WERI-Rb-1 (cell line): ENCODE measurements at places on chromosomes 3 and 15.

- no peak for DNase-seq
Observed at GRCh38 chr3:72095521-72095920, 310.6 kb upstream of the PROK2 start.

DNA sequence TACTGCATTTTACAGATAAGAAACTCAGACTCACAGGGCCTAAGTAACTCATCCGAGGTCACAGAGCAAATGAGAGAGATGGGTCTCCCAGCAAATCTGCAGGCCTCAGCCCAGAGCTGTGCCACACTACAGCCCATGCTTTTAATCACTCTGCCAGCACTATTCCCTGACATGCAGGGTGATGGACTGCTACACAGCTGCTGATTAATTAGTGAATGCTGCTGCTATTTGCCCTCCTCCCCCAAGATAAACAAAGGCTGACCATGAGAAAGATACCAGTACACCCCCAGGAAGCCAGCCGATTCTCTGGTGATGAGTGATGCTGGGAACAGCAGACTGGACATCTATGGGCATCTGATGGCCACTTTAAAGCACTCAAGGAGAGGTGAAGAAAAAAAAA, 39.3 kb downstream of the RFTN1 start:
- no peak for DNase-seq

DNA sequence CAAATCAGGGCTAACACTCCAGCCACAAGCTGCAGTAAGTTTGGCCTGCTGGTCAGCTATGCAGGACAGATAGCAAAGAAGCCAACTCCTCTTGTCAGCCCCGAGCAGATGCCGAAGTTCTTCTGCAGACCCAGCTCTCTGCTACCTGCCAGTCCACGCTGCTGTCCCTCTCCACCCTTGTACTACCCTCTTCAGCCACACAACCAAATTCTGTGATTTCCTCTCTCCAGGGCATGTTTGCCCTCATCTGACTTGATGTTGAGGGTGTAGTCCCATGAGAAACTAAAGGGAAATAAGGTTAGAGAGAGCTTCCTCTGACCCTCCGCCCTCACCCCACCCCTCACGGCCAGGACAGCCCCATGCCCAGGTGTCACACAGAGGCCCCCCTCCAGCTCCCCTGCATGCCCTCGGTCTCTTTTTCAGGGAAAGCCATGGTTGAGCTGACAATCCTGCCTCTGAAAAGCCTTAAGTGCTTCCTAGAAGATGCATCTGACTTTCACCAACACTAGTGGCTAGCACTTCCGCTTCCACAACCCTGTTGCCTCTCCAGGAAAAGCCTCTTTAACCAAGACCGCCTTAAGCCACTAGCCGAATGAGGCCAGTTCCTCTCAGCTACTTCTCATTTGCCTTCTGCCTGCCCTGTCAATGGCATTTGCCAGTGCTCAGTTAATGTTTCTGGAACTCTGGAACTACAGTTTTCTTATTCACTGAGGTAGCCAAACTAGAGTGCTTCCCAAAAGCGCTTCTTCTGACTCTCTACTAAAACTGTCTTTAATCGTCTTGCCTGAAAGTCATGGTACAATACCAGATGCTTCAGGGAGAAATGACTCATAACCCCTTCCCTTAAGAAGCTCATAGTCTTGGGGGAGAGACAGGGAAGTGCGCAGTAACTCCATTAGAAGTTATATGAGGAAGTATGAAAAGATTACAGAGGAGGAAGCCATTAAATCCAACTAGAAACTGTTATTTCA, 300.4 kb upstream of the STT3B start:
- no peak for DNase-seq

GRCh38 chr15:72983801-72984545, 68.3 kb upstream of the NEO1 start:
- no peak for DNase-seq

- no peak for DNase-seq
Observed at GRCh38 chr15:64209680-64210334, 47.0 kb upstream of the PPIB start.

- no peak for DNase-seq
Observed at GRCh38 chr3:132669256-132669777, 9.2 kb downstream of the UBA5 start.

- no peak for DNase-seq
Observed at GRCh38 chr3:120528163-120528562, 68.0 kb upstream of the NDUFB4 start.

DNA sequence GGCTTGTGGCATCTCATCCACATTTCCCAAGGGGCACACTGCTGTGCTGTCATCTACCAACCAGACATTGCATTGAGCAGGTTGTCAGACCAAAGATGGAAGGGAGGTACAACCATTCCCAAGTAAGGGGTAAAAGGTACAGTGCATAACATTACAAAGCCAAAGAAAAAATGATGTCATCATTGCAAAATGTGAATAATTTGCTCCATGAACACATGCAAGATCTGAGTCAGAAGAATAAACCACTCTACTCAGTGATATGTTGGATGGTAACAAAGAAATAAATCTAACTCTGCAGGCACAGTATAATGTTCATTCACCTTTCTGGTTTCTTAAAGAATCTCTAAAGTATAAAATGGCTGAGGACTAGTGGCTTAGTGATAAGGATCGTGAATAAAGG, 202.7 kb downstream of the MAGI1 start:
- no peak for DNase-seq

GRCh38 chr3:66863205-66864111, 134.6 kb upstream of the KBTBD8 start:
- DNase-seq: no peak

DNA sequence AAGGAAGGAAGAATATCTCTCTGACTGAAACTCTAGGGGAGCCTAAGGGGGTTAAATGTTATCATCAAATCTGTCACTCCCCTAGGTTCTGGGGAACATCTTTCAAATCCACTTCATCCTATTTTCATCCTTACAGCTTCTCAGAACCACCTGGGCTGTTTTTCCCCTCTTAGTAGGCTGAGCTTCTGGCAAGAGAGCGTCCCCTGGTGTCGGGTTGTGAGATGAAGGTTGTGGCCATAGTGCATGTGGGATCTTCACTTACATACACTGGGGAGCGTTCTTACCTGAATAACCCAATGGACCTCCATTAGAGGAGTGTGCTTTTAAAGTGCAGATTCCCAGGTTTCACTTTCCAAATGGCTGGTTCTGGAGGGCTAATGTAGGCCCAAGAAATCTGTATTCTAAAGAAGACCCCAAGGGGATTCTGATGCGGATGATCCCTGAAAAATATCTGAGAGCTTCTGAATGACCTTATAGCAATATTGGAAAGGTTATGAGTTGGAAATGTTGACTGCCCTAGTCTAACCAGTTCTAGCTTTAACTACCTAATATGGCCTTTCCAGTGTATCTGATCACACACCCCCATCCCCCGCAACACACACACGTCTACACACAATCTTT, 663.7 kb downstream of the AGBL1 start:
- DNase-seq: peak; percentile 69

DNA sequence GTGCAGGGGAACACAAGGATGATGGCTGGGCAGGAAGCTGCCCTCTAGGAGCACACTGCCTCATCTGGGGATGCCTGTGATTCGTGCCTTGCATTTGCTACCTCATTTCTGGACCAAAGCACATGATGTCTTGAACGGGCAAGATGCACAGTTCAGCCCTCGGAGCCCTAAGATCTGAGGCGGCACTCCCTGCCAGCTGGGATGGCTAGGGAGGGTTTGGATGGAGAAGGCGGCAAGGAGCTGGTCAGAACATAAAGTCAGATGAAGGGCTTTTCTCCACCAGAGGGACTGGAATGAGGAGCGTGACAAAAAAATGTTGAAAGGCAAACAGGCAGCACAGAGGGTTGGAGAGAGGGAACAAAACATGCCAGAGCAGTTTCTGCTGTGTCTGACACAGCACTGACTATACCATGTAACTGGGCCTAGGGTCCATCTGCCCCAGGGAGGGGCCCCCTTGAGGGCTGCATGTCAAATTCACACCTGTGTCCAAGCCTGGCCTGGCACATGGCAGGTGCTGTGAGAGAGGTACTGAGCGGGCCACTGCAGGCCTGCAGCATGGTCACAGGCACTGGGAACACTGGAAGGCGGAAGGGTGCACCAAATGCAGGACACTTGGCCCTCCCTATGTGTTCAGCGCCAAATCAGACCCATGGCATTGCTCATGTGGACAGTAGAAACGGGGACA, 21.7 kb downstream of the TMEM43 start:
- DNase-seq: peak; percentile 3

- DNase-seq: no peak
Observed at GRCh38 chr15:88580532-88580931, 34.1 kb upstream of the DET1 start.

- DNase-seq: no peak
Observed at GRCh38 chr3:30610702-30611368, 4.4 kb downstream of the TGFBR2 start.

DNA sequence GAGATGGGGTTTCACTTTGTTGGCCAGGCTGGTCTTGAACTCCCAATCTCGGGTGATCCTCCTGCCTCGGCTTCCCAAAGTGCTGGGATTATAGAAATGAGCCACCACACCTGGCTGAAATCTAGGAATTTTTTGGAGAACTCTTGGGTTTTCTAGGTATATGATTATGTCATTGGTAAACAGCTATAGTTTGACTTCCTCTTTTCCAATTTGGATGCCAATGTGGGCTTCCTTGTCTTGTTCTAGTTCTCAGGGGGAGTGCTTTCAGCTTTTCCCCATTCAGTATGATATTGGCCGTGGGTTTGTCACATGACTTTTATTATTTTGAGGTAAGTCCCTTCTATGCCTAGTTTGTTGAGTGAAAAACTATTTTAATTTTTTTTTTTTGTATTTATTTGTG, 17.9 kb downstream of the KCNMB3 start:
- no peak for DNase-seq

GRCh38 chr3:124895756-124896155, 8.6 kb upstream of the ITGB5 start:
- DNase-seq: no peak

- DNase-seq: peak; percentile 72
Observed at GRCh38 chr3:25783661-25784512, 644 bp upstream of the NGLY1 start.

DNA sequence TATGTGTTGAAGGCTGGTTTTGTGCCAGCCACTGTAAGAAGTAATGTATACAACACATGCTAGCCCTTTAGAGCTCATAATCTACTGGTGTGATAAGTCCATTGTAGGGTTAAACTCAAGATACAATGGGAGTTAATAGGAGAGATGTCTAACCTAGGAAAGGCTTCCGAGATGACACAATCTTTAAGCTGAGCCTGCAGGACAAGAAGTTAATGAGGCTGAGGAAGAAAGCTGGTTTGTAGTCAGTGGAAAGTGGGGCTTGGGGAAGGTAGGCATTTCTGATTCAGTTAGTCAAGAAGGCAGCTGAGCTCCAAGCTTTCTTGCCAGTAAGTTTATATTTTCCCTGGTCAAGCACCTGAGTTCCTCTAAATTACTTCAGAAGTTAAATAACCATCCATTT, 83.0 kb upstream of the TGFBR2 start:
- DNase-seq: no peak

- DNase-seq: no peak
Observed at GRCh38 chr3:127546970-127547733, 43.4 kb downstream of the TPRA1 start.

DNA sequence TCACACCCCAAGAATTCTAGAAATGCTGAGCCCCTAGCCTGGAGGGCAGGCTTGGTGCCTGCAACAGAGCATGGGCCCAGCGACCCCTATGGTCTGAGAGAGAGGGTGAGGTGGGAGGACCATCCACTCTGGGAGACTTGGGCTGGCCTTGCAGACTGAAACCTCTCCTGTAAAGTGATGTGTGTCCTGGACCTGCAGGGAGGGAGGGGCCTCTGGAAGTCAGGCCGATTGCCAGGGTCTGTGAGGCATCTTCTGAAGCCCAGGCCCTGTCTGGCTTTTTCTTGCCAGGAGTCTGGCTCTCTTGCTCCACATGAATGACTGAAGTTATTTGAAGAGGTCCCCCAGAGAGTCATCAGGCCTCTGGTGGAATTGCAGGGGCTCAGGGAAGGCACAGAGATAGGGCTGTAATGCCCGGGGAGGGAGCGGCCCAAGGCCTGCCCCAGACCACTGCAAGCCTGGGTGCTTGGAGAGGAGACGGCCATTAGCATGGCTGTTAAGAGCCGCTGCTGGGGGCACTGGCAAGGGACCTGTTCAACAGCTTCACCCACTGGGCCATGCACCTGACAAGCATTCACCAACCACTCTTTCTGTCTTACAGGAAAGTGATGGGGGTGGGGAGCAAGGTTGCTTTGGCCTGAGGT, 56.0 kb upstream of the CHRNA7 start:
- no peak for DNase-seq
